GM04504 (cell line): ENCODE measurements at places on chromosomes 11 and 22.

GRCh38 chr22:49760630-49761571 lies 66.8 kb downstream of the BRD1 start:
- no peak for DNase-seq

GRCh38 chr11:118988280-118988679 lies 9.7 kb upstream of the CENATAC start:
- no peak for DNase-seq

- DNase-seq = no peak
Measured at GRCh38 chr22:25736378-25737011, 5.5 kb upstream of the MYO18B start.

DNA sequence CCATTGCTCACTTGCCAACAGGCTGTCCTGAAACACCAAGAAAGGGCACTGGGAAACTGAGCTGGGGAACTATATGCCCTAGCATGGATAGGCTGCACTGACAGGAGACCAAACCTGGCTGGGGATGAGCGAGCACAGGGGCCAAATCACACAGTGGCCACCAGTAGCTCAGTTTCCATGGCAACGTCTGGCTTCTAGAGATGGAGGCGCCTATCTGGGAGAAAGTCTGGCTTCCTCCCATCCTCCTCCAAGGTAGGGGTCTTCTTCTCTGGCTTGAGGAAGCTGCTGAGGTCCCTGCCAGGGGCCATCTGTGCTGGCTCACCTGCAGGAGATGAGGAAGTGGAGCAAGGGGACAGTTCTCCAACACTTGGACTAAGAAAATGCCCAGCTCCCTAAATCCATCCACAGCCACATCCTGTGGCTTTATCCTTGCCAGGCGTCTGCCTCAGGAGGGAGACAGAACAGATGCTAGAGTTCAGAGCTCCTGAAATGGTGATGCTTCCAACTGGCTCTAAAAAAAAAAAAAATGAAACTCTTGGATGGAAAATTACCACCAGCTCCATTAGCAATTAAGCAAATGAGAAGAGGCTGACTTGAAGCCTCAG lies 48.3 kb downstream of the SYT13 start:
- DNase-seq = no peak

DNA sequence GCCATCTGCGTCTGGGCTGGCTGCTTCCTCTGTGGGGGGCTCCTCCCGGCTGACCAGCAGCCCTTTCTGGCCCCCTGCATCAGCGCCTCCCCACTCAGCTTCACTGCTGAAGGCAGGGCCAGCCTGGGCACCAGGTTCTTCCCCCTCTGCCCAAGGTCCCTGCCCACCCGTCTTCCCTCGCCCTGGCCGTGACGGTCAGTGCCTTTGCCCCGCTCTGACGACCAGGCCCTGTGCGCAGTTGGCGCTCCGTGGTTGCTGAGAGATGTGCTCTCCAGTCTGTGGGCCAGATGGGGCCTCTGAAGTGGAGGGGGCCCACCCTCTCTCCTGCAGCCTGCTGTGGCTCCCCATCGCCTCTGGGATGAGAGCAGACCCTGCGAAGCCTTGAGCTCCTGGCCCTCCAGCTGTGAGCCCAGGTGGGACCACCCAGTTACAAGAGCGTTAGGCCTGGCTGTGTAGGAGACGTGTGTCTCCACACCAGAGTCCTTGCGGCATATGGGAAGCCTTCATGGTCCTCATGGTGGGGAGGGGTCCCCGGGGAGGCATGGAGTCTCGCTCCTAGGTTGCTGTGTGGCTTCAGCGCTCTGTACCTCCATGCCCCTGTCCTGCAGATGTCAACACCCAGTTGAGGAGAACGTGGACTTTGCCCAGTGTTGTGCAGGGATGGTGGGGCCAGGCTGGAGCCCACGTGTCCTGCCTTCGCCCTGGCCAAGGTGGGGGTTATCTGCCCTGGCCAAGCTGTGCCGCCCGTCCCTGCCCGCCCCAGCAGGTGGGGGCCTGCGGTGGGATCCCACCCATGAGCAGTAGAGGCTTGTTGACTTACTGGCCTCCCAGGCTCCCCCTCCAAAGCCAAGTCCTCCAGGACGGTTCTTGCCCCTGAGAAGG lies 14.2 kb downstream of the LRP5 start:
- DNase-seq = no peak

- peak; percentile 82 for DNase-seq
Measured at GRCh38 chr22:40498420-40499208, 128.2 kb downstream of the SGSM3 start.

DNA sequence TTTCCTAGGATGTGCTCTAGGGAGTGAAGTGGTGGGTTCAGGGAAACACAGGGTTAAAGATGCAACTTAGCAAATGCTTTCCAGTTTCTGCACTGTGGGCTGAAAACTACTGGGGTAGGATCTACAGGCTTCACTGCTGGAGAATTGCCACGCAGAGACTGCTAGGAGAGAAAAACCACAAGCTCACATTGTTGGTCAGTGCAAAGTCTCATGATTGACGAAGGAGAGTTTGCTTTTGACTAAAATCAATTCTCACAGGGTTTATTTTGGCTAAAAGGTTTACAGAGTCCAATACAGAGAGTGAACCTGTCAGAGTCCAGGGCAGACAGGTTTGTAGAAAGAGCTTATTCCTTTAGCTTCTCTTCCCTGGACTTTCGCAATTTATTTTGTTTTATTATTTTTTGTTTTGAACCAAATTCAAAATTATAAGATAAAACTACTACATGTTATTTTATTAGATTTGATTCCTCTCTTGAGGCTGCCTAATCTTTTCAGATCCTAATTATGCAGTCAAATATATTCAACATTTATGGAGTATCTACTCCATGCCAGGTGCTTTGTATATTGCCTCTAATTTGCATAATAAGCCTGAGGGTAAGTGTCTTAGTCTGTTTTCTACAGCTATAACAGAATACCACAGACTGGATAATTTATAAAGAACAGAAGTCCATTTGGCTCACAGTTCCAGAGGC lies 64.7 kb downstream of the MTNR1B start:
- no peak for DNase-seq

GRCh38 chr11:62061356-62062222 lies 62.2 kb upstream of the INCENP start:
- DNase-seq = no peak

DNA sequence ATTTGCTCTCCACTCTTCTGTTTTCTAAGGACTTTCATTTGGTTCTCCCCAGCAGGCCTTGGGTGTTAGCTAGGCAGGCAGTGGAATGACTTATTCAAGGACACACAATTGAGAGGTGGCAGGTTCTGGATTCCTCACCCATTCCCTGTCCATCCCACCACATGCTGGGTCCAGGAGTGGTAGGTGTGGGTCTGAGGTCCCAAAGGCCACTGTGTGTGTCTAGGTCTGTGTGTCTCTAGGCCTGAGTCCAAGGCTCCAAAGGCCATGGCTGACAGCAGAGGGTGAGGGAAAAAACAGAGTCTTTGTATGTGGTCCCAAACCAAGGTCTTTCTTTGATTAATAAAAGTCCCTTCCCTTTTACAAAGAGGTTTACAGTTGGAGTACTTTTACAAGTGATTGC lies 40.8 kb downstream of the SLC5A1 start:
- no peak for DNase-seq

- DNase-seq = no peak
Measured at GRCh38 chr11:34353881-34354280, 3.9 kb downstream of the ABTB2 start.

GRCh38 chr22:21920341-21921183 lies 32.1 kb downstream of the PPM1F start:
- DNase-seq = no peak

DNA sequence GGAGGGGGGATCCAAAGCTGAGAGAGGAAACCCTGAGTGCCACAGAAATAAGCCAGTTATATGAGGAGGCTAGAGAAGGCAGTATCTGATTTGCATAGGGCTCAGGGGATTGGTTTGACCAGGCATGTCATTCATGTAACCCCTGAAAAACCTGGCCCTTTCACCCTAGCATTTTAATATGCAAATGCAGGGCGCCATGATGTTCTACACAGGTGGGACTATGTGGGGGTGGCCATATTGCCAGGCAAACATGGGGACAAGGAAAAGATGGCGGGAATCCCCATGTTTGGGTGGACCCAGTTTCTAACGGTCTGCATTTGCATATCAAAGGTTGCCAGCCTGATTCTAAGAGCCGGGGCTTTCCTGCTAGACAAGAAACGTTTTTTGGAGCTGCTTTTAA lies 27.2 kb downstream of the CSF2RB start:
- no peak for DNase-seq

GRCh38 chr11:72543849-72544542 lies 109.7 kb upstream of the CLPB start:
- DNase-seq = no peak

GRCh38 chr11:116344601-116345000 lies 428.2 kb downstream of the BUD13 start:
- no peak for DNase-seq
